ENCODE measurements at places on chromosomes 12 and 14.

DNA sequence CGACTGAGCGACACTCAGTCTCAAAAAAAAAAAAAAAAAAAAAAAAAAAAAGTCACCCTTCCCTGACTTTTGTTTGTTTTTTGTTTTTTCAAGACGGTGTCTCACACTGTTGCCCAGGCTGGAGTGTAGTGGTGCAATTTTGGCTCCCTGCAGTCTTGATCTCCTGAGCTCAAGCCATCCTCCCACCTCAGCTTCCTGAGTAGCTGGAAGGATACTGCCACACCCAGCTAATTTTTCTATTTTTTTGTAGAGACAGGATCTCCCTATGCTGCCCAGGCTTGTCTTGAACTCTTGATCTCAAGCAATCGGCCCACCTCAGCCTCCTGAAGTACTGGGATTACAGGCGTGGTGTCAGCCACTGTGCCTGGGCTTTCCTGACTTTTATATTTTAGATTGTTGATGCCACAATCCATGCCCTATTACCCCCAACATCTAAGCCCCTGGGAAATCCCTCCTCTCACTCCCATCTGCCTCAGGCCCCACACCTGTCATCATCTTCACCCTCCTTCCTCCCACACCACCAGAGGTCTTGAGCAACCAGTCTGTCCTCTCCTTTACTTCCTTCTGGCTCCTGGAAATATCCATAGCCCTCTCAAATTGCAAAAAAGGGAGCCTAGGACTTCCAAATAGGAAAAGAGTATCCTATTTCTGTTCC lies 7.8 kb downstream of the IKZF4 start:
- no peak for DNase-seq

DNA sequence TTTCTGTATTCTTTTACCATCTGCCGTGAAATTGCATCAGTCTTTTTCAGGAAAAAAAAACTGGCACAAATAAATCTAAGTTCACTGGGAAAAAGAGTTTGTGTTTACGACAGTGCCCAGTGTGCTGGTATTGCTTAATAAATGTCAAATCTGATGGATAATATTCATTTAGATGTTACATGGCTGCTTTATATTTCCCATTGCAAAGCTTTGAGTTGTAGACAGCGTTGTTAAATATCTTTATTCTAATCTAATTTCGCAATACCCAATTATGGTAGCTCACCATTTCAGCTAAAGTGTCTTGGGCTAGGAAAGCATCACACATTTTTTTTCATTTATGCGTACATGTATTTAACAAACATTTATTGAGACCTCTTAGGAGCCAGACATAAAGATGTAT lies 1994.5 kb upstream of the FLRT2 start:
- DNase-seq, result no peak

DNA sequence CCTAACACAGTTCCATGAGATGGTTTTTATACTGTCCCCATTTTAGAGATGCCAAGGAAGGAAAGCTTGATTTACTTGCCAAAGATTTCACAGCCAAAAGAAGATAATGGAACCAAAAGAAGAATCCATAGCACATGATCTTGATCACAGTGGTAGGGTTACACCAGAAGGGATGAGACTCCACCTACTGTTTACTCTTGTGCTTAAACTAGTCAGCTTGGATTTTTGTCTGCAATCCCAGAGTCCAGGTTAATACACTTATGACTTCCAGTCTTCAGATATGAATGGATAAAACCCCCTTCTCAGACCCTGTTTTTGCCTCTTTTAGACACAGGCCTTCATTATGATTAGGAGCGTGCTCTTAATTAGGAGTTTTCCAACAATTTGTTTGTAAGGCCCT lies 454.2 kb downstream of the AEBP2 start:
- DNase-seq, result no peak

GRCh38 chr12:74514098-74514872 lies 23.4 kb upstream of the ATXN7L3B start:
- no peak for DNase-seq

GRCh38 chr14:97413022-97413539 lies 615.9 kb downstream of the VRK1 start:
- no peak for DNase-seq

GRCh38 chr12:31783996-31784645 lies 55.3 kb upstream of the AMN1 start:
- no peak for DNase-seq

- DNase-seq, result no peak
Observed at GRCh38 chr12:52534482-52534881, 14.3 kb upstream of the KRT5 start.

DNA sequence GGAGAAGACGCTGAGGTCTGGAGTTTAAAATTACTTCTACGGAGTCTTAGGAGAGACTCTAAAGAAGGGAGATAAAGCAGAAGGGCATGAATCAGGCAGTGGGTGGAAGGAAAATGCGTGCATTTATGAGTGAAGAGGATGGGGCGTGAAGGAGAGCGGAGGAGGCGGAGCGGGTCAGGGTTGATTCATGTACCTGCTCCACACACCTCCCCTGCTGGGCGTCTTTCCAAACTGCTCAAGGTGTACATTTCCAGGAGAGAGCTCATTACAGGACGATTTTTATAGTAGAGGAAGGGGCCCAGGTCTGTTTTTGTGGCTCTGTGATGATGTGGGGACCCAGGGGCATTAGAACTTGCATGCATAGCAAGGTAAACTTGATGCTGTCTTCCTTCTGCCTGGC lies 65.0 kb upstream of the ASPG start:
- DNase-seq, result no peak

GRCh38 chr14:95577870-95578269 lies 43.0 kb downstream of the GLRX5 start:
- DNase-seq, result no peak

GRCh38 chr12:50053583-50053982 lies 3.8 kb upstream of the ASIC1 start:
- no peak for DNase-seq

- no peak for DNase-seq
Observed at GRCh38 chr12:118544569-118544968, 168.2 kb downstream of the SUDS3 start.

DNA sequence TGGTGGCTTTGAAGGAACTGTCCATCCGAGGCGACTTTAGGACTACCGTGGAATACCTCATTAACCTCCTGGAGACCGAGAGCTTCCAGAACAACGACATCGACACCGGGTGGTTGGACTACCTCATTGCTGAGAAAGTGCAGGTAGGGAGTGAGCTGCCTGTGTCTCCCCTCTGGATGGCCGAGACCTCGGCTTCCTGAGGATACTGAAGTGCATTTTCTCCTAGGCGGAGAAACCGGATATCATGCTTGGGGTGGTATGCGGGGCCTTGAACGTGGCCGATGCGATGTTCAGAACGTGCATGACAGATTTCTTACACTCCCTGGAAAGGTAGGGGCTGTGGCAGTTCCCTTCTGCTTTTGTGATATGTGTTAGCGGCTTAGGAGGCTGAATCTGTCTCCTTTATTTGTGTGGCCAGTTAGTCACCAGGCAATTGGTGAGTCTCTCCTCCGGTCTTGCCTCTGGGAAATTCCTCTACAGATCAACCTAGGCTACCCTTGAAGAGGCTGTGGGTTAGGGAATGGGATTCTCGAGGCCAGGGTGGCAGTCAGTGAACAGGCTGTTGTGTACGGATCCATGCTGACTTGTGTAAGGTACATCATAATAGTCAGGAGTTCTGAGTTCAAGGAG lies 75.3 kb downstream of the ACACB start:
- no peak for DNase-seq
